LHCN-M2 (cell line): ENCODE measurements at places on chromosomes 7 and 10. TPM values are rescaled to one million over a fixed set of nuclear protein-coding genes. Genes with fewer than 3 reads are reported as not detected.

Gene CHN2
- total RNA-seq, result not detected in 2 replicates

Gene ACSL5
- total RNA-seq, result 0.29 and 0.71 TPM in 2 replicates

Gene CPN1
- not detected in 2 replicates for total RNA-seq

Gene ANKRD30A
- total RNA-seq, result not detected in 2 replicates

Gene TBL2
- 147 and 171 TPM in 2 replicates for total RNA-seq

Gene GOLGA7B
- total RNA-seq, result 0.06 TPM in 1 of 2 replicates, not detected in the other

DNA sequence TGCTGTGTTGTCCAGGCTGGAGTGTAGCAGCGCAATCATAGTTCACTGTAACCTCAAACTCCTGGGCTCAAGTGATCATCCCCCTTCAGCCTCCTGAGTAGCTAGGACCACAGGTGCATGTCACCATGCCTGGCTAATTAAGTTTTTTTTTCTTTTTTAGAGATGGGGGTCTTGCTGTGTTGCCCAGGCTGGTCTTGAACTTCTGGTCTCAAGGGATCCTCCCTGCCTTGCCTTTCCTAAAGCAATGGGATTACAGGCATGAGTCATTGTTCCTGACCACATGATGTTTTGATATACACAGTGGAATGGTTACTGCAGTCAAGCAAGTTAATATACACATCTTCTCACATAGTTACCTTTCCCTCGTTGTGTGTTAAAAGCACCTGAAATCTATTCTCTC lies 140.3 kb downstream of the GPR85 start:
- peak; percentile 22 for DNase-seq

GRCh38 chr7:104958371-104958865 lies 55.6 kb upstream of the KMT2E start:
- DNase-seq, result no peak

- DNase-seq, result peak; percentile 17
Observed at GRCh38 chr7:111312966-111313365, 222.0 kb downstream of the LRRN3 start.

GRCh38 chr7:43458330-43459018 lies 124.4 kb upstream of the STK17A start:
- no peak for DNase-seq

DNA sequence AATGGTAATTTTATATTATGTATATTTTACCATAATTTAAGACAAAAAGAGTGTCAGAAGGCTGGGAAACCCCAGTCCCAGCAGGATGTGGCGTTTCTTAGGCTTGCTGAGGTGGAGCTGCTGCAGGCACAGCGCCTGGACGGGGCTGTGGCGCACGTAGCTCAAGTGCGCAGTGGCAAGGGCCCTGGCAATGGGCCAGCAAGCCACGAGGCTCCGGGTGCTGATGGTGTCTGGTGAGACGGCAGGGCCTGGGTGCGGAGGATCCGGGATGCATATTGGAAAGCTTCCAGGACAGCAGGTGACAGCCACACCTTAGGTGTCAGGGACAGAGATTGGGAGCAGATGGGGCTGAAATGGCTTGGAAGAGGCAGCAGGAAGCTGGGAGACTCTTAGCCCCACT lies 37.2 kb downstream of the CLEC2L start:
- no peak for DNase-seq

DNA sequence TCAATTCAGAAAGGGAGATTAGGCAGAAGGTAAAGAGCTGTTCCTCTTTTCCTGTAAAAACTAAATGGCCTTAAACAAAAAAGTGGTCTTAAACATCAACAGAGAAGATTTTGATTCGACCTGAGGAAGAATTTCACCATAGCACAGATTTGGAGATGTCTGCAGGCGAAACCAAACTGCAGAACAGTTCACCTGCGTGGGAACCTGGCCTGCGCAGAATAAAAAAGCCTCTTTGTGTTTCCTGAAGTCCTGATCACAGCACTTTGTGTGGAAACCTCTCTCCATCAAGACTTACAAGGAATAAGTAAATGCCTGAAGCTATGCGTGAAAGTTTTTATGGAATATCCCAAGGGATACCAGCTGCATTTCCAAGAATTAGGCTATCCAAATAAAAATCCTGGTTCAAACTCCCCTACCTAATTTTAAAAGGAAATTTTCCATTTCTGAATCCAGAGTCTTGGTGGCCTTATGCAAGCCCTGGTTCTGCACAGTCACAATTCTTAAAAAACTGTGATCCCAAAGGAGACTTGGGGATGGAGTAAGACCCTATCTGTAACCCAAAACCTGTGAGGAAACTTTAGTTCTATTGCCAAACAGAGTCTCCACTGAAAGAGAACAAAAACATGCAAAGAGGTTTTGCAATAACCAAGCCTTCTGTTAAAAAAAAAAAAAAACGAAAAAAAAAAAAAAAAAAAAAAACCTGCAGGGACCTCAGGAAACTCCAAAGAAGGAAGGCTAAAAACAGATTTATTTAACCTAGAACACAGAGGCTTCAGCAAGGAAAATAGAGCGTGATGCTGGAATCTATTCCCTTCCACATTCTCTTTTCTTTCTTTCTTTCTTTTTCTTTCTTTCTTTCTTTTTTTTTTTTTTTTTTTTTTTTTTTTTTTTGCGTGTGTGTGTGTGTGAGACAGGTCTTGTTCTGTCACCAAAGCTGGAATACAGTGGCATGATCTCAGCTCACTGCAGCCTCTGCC lies 10.4 kb downstream of the CALML3 start:
- peak; percentile 77 for DNase-seq

DNA sequence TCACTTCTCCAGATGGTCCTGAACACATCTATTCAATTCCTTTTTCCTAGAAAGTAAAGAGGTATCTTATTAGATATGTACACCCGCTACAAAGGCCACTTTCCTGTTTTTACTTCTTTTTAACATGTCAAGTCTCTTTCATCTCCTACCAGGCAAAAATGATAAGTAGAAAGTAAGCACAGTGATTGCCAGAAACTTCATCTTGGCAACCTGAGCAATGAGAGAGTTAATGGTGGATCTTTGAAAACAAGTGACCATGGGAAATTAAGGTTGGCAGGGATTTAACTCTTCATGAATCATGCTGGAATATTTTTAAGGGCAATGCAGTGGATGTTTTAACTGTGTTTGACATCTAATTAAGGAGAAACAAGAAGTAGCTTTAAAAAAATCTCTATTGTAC lies 2.7 kb downstream of the SEMA3A start:
- no peak for DNase-seq

GRCh38 chr10:79292891-79293746 lies 54.1 kb upstream of the PPIF start:
- DNase-seq, result no peak

DNA sequence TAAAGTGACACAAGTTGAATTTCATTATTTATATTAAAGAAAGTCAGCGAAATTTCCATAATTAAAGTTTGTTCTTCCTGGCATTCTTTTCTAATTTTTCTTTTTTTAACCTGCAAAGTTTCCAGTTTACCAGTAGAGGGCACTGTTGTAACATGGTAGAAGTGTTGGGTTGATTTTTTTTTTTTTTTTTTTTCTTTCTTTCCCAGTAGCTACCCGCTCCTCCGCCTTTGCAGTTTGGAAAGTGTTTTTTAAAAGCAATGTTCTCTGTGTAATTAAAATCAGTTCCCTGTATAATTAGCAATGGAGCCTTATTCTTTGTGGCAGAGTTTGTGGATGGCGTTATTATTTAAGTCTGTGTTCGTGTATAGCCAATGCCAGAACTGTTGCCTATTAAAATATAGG lies 53.7 kb downstream of the TAF3 start:
- DNase-seq, result peak; percentile 6

DNA sequence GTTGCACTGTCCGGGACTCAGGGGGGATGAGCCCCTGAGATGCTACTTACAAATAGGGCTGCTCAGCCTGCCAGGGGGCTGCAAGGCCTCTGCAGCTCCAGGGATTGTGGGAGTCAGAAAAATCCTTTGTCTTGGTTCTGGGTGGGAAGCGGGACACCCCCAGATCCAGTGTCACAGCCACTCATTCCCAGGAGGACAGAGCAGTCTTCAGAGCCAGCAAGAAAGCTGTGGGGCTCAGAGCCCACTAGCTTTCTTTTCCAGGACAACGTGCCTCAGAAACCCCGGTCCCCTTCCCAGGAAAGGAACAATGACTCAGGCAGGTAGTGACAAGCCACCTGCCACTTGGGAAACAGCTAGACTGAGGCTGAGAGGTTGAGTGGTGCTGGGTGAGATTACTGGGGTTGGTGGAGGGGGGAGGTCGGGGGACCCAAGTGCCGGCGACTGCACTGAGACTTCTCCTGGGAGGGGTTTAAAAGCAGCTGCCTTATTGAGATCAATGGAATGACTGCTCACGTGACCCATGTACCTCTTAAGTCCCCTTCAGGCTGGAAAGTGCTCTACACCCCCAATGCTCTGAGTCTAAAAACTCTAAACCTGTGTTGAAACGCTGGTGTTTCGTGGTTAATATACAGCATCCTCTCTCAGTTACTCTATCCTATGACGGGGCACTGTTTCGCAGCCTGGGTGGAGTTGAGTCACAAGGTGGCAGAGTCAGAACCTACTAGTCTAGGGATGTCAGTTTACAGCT lies 123.6 kb downstream of the UBE2H start:
- DNase-seq, result peak; percentile 32

- peak; percentile 94 for DNase-seq
Observed at GRCh38 chr7:44561962-44562621, 11.6 kb downstream of the DDX56 start.
